Omental fat pad (tissue), 4 donors: ENCODE measurements at places on chromosomes 11 and 22.

DNA sequence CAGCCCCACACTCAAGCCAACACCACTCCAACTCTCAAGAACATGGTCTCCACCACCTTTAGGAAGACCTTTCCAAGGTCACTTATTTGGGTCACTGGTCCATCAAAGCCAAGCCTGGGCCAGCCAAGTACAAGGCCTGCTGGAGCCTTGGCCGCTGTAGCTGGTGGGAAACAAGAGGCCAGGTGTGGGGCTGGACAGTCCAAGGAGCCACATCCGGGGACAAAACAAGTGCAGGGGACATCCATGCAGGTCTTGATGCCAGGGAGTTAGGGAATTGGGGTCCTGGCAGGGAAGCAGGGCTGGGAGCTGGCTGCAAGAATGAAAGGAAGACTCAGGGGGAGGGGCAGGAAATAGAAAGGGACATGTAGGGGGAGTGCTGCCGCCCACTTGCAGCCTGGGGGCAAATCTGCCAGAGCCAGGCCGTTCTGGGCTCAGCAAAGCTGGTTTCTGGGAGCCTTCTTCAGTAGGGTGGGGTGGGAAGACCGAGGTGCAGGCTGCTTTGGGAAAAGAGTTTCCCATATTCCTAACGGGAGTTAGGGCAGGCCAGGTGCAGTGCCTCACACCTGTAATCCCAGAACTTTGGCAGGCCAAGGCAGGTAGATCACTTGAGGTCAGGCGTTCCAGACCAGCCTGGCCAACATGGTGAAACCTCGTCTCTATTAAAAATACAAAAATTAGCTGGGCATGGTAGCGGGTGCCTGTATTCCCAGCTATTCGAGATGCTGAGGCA lies 69.5 kb upstream of the ATXN10 start:
- DNase-seq: no peak

GRCh38 chr22:35995772-35996171 lies 32.9 kb downstream of the RBFOX2 start:
- DNase-seq: no peak

DNA sequence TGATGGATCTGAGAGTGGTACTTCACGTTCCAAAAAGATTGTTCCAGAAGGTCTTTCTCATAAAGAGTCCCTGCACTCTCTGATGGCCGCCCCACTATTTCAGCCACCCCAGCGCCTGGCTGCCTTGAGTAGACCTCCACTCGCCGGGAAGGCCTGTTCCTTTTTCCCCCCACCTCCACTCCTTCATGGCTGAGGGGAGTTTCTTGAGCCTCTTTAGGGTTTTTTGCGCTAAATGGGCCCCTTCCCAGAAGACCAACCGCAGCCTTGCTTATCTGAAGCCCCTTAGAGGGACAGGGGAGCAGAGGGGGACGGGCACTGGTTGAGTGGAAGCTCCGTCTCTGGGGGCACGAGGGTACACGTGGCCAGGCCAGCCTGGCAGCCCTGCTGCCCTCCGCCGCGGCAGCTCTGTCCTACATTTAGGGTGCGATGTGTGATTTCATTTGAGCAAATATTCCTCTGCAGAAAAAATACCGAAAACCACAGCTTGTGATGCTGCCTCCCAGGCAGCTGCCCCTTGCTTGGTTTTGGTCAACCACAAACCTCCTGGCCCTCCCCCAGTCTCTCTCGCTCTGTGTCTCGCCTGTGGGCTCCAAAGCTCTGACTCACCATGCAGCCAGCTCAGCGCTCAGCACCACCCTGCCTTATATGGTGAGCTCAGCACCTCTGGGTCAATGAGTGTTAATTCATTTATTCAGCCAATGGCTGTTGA lies 88.7 kb downstream of the TP53I11 start:
- peak; percentile 35 for DNase-seq

DNA sequence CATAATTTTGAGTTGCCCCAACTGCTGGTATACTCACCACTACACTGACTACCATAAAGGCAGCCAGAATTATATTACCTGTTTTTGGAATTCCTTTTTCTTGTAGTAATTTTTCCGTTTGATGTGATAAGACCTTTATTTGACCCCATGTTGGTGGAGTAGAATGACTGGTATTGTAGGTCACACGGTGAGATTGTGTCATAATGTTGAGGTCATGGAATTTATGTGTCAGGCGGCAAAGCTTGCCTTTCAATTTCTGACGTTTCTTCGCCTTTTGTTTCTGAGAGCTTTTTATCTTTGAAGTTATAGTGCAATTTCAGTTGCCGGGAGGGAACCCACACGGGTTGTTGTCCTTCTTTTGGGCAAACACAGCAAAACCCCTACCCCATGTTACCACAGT lies 13.0 kb downstream of the OR52K1 start:
- no peak for DNase-seq

DNA sequence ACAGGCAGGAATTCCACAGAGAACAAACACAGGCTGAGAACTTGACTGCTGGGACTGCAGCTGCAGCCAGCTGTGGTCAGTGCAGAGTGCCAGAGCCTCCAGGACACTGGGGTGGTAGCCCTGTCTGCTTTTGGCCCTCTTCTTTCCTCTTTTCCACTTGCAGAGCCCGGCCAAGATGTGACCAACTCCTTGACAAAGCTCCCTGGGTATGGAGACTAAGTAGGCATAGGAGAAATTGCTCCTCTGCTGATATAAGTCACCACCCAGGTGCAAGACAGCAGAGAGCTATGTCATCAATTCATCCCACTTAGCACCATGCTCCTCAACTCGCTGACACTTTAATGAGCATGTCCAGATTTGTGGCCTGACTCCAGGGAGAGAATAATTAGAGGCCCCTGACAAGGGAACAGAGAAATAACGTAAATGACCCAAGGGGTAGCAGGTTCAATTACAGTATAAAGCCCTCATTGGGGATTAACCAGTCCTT lies 369.4 kb upstream of the B3GAT1 start:
- no peak for DNase-seq
